Naive thymus-derived CD4-positive, alpha-beta T cell (primary cell): ENCODE measurements at places on chromosomes 7 and 10. TPM values are rescaled to one million over a fixed set of nuclear protein-coding genes. Genes with fewer than 3 reads are reported as not detected.

CALCR gene
- not detected in 2 replicates for total RNA-seq

HKDC1 gene
- 1.9 TPM for total RNA-seq

SPDYE11 gene
- total RNA-seq: not detected

TSPAN12 gene
- not detected for total RNA-seq

MMP21 gene
- 0.32 TPM for total RNA-seq

TRPV5 gene
- not detected for total RNA-seq

PTTG1IP2 gene
- total RNA-seq: not detected

DLX5 gene
- not detected for total RNA-seq

GPR26 gene
- total RNA-seq: not detected

PCDH15 gene
- not detected for total RNA-seq

GOLGA7B gene
- 5.9 and 7.0 TPM in 2 replicates for total RNA-seq

LIPM gene
- not detected in 2 replicates for total RNA-seq

SUN3 gene
- 0.53 TPM in 1 of 2 replicates, not detected in the other for total RNA-seq

UBTD1 gene
- total RNA-seq: 2.5 TPM

GRCh38 chr10:83357627-83358026, 781.7 kb upstream of the GHITM start:
- no peak for DNase-seq

GRCh38 chr7:74002474-74003017, 25.4 kb upstream of the ELN start:
- no peak for DNase-seq

DNA sequence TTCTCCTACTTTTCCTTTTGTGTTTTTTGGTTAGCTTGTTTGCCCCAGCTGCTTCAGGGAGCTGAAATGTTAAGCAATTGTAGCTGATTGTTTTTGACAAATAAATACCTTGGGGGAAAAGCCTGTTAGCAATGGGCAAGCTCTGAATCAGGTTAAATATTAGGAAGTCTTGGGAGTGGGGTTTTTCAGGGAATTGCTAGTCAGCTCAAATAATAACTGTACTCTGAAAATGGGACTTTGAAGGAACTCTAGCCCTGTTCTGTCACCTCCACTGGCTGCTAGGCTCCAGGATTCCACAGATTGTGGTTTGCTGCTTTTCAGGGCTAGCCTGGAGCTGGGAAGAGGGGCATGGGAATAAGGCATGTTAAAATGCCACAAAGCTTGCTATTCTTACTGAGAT, 39.5 kb downstream of the ADK start:
- DNase-seq: no peak

- no peak for DNase-seq
Measured at GRCh38 chr10:98253499-98253898, 14.5 kb downstream of the LOXL4 start.

GRCh38 chr10:79129361-79129997, 60.7 kb downstream of the ZMIZ1 start:
- DNase-seq: no peak

GRCh38 chr10:109992485-109992884, 15.3 kb upstream of the ADD3 start:
- no peak for DNase-seq

GRCh38 chr10:15550950-15551349, 168.8 kb downstream of the ITGA8 start:
- DNase-seq: no peak

- no peak for DNase-seq
Measured at GRCh38 chr10:26824015-26824690, 36.6 kb downstream of the ABI1 start.

DNA sequence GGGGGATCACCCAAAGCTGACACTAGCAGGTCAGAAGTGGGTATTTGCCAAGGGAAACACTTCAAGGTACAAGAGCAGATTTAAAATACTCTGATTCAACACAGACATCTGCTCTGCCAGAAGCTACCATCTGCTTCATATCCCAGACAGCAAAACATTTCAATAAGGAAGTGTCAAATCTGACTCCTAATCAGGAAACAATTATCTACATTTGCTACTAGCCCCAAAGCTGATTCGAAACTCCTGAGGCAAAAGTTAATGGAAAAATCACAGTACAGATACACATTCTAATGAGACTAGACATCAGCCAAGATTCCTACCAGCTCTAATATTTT, 48.9 kb downstream of the PARD3 start:
- no peak for DNase-seq

DNA sequence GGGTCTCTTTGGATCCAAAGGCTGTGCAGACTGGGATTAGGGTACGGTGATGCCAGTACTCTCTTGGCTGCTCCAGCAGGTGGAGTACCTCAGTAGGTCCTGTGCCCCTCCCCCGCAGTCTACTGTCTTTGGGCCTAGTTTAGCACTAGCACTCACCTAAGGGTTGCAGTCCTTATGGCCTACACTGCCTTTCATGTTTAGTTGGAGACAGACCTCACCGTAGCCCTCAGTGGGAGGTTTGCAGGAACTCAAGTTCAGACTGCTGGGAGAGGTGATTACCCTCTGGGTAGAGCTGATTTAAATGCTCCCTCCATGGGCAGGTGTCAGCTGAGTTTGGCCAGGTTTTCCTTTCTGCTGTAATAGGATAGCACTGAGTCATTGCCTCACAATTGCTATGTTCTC, 210.8 kb upstream of the TMEM196 start:
- DNase-seq: no peak

GRCh38 chr7:159091480-159092475, 52.9 kb downstream of the VIPR2 start:
- no peak for DNase-seq

DNA sequence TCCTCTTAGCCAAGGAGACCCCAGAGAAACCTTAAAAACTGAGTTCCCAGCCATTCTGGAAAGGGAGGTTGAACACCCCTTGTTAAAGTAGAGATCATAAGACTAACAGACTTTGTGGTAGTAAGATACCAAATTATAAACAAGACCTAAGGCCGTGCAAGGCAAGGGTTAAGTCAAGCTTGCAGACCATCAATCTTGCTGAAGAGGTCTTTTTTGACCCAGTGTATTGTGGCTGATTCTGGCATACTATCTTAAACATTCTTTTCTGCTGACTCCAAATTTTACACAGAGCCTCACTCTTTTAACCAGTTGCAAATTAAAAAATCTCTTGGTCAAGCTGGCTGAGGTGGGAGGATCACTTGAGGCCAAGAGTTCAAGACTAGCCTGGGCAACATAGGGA, 1.2 kb upstream of the TBRG4 start:
- no peak for DNase-seq

GRCh38 chr10:66999762-67000545, 74.1 kb downstream of the LRRTM3 start:
- no peak for DNase-seq

GRCh38 chr7:154504918-154505317, 452.7 kb downstream of the DPP6 start:
- DNase-seq: no peak

DNA sequence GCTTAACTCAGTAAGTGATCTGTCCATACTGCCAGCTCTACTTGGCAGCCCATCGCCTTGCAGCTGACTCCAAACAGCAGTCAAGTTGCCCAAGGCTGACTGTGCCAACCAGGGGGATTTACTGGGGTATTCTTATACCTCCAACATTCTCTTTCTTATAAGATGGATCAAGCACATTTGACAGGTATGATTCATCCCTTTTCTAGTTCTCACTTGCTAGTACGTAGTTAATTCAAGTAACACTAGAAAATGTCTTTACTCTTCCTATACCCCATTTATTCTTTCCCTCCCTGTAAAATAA, 77.0 kb downstream of the SLC25A13 start:
- no peak for DNase-seq

DNA sequence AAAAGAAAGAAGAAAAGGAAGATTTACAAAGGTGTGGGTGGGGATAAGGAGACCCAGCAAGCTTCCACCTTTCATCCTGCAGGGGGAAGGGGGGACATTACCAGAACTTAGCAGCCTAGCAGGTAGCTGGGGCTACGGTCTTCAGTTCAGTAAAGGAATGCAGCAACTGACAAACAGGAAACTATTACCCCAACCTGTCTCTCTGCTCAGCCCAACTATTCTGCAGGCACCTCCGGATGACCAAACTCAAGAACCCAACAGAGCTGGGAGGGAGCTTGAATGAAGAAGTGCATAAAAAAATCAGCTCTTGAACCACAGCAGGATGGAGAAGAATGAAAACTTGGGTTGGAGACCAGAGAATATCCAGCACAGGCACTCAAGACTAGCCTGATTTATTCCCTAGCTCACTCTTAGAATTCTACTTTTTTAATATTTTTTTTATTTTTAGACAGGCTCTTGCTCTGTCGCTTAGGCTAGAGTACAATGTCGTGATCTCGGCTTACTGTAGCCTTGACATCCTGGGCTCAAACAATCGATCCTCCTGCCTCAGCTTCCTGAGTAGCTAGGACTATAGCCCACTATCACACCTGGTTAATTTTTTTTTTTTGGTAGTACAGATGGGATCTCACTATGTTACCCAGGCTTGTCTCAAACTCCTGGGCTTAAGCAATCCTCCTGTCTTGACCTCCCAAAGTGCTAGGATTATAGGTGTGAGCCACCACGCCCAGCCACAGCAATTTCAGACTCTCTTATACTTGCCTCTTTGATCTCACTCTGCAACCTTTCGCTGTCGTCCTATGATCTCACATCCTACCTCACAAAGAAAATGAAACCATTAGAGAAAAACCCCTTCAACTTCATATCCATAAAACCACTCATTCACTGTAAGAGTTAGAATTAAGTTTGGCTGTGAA, 18.5 kb upstream of the C10orf67 start:
- DNase-seq: peak; percentile 66

DNA sequence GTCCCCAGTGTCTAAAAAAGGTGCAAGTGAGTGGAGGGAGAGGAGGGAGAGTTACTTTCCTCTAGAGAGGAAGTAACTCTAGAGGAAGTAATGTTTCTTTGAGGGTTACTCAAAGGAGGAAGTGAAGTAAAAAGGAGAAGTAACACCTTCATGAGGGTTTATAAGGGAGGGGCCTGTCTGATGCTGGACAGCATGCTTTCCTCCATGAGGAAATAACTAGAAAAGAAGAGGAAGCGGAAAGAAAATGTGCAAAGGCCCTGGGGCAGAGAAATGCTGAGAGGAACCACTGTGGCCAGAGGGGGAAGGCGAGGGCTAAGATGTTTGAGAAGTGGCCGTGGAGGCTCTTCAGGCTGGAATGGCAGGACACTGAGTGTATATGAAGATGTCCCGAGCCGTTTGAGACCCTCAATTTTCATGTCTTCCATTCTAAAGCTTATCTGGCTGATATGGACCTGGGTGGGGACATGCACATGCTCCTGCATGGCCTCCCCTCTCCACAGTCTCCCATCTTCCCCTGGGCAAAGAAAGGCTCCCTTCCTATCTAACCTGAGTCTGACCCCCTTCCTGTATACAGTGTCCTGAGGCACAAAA, 3.4 kb upstream of the SLC18A2 start:
- DNase-seq: no peak

- no peak for DNase-seq
Measured at GRCh38 chr7:17939211-17939605, 1.1 kb downstream of the SNX13 start.

DNA sequence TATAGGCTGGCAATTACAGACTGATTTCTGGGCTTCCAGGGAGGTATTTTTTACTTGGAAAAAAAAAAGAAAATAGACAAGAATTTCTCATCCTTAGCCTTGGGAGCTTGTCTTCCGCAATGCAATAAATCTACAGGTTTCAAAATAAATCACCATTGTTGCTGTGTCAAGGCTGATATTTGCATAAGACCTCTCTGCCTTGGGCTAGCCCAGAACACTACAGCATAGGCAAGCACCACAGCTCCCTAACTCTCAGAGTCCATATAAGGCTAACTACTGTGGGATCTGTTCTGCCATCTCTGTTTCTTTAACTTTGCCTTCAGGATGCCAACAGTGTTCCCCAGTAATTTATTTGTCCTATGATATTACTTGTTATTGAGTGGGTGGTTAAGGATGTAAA, 64.4 kb downstream of the ZWINT start:
- no peak for DNase-seq

GRCh38 chr10:76160446-76161300, 729.2 kb downstream of the LRMDA start:
- DNase-seq: no peak

GRCh38 chr10:78550090-78550489, 516.4 kb downstream of the RPS24 start:
- DNase-seq: no peak

DNA sequence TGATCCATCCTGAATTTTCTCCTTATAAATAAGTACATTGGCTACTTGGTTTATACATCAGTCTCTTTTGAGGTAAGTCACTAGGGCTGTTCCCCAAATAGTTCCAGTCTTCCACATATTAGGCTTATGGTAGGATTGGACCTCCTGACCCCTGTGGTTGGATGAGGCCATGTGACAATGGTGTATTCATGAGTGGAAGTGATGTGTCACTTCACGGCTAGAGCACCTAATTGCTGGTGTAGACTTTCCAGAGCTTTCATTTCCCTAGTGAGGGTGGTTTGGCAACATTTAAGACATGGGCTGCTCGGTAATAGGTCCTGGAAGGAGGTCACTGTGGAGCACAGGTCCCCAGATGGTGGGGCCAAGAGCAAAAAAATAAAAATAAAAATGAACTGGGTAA, 141.2 kb upstream of the ABCB5 start:
- no peak for DNase-seq

DNA sequence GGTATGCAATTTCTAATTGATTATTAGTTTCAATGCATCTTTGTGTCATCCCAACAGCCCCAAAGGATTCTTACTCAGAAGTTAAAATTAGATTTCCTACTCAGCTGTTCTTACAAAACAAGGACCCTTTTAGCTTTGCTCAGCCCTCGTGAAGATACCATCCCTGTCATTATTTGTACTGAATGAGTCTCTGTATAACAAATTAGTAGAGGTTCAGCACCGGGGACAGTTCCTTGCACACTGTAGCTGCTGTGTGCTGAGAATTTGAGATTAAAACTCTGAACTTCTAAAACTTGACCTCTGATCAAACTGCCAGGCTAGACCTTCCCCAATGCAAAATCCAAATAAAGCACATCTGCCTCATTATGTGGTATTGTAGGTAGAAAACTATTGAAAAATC, 299.1 kb downstream of the LHFPL3 start:
- DNase-seq: no peak

DNA sequence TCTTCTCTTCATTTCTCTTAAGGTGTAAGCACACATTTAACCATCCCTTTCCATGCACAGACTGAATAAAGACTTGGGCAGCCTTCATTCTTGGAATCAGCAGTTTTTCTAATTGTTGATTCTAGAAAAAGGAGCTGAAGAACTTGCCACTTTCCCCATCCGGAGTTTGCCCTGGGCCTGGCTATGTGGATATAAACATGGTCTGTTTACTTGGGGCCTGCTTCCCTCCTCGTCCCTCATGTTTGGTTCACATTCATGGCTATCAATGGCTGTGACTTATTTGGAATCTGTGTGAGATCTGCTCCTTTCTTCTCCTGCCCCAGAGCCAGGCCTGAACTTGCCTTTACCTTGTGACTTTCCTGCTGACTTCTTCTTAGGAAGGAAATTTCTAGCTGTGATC, 199.3 kb downstream of the LRMDA start:
- no peak for DNase-seq

- no peak for DNase-seq
Measured at GRCh38 chr10:9875353-9875752, 1142.3 kb upstream of the CELF2 start.
